Endothelial cell of umbilical vein (primary cell): ENCODE measurements at places on chromosomes 5 and 9.

GRCh38 chr9:69627281-69627680, 44.9 kb downstream of the APBA1 start:
- DNase-seq: no peak

- no peak for DNase-seq
These were observed 15.2 kb downstream of the SH3GLB2 start for GRCh38 chr9:129012893-129013448.

DNA sequence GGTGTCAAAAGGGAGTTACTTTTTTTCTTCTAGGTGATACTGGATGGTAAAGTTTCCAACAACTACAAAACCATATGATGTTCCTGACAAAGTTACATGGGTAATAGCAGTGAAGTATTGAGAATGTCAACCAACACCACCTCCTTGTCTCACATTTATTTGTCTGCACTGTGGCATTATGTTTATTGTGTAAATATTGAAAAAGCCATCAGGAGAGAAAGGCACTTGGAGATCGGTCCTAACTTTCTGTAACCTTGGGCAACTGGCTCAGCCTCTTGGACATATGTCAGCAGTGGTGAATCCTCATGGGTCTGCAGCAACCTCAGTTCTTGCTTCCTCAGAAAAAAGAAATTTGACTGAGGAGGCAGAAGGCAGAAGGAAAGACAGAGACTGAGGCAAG, 50.0 kb upstream of the ICE1 start:
- no peak for DNase-seq

- DNase-seq: no peak
These were observed 465.0 kb downstream of the AGTPBP1 start for GRCh38 chr9:85276741-85277140.

- DNase-seq: peak; percentile 79
These were observed 118.4 kb downstream of the GDNF start for GRCh38 chr5:37721447-37721871.

DNA sequence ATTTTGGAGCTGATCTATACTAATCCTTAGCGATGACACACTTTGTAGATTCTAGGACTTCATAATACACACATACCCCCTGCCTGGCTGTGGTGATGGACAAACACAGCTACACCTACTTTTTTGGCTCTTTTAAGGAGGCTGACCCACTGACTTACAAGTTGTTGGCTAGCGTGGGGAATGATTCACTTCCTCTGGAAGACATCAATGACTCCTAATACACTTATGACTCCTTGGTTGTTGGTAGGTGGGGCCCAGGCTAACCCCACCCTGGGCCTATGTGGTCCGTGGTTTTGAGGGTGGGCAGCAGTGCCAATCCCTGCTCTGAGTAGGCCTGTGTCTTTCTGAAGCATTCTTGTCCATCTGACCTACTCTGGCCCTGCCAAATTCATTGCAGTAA, 144.4 kb downstream of the SLC12A2 start:
- peak; percentile 28 for DNase-seq
